ENCODE measurements at places on chromosomes 3 and 15.
A peak's percentile ranks its signal among the peaks of the same experiment; 100 is the strongest.

DNA sequence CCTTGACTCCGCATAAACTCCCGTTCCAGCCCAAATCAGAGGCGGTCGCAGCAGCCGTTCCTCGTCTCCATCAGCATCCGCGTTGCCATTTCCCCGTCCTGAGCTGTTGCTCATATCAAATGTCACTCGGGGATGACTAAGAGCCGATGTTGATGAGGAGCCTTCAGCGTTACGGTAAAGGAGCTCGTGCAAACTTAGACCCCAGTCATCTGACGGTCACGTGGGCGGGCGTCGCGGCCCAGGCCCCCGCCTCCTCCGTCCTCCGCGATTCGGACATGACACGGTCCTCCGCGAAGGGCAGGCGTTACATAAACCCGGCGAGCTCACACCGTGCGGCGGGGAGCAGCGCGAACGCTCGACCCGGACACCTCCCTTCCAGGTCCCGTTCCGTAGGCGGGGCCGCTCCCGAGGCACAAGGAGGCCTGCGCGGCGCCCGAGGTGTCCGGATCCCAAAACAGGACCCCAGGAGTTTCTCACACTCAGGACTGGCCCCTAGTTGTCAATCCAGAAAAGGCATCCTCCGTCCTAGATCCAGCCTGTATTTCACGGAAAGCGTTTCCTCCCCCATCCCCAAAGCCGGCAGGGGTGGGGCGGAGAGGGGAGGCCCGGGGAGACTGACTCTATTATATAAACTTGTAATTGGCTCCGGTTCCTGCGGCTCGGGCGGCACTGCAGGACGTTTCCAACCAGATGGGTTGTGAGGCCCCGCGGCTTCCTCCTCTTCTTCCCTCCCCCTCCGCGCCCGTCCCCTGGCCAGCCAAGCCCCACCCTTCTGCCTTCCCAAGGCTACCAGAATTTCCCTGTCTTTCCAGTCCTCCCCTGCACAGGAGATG is 100.0 kb upstream of the IGF1R start:
- peak; percentile 36 for DNase-seq

- DNase-seq = no peak
These were observed 2.9 kb downstream of the FOXL2 start for GRCh38 chr3:138943724-138944653.

DNA sequence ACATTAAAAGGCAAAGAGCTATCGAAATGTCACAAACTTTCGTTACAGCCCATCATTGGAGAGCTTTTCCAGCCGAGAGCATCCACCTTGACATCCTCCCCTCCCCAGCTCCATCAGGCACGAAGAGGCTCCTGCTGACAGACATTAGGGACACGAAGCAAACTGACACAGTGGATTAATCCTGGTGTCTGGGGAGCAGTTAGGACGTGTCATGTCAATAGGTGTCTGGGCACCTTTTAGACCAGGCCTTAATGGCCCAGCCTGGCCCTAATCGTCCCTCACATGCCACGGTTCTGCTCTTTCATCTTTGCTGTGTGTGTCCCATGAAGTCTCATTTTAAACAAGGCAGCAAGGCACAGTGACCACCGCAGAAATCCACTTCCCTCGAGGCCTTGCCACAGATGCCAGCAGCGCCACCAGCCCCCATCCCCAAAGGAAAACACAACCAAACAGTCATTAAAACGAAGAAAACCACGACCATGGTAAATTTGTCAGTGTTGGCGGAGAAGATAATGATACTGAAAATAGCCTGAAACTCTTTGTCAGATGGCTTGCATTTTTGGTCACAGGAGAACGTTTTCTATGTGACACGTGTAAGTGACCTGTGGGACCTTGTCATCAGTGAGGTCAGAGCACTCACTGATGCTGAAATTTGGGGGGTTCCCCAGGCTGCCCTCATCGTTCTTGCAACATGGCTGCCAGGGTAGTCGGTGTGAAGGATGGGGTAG is 16.3 kb upstream of the PCSK6 start:
- DNase-seq = no peak

- DNase-seq = no peak
These were observed 132.8 kb upstream of the GADL1 start for GRCh38 chr3:31027191-31027761.

DNA sequence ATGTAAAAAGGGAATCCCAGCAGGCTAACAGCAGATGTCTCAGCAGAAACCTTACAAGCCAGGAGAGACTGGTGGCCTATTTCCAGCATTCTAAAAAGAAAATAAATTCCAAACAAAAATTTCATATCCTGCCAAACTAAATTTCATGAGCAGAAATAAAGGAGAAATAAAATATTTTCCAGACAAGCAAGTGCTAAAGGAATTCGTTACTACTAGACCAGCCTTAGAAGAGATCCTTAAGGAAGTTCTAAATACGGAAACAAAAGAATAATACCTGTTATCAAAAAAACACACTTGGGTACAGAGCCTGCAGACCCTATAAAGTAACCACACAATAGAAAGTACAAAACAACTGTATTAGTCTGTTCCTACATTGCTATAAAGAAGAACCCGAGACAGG is 41.4 kb downstream of the HDGFL3 start:
- no peak for DNase-seq
